Hematopoietic multipotent progenitor cell treated with erythropoietin and hydrocortisone succinate and interleukin-3 and kit ligand, for 4 days (in vitro differentiated cells): ENCODE measurements at places on chromosomes 6 and 20.

GRCh38 chr6:28371280-28371679 is 21.5 kb downstream of the ZKSCAN3 start:
- no peak for DNase-seq

DNA sequence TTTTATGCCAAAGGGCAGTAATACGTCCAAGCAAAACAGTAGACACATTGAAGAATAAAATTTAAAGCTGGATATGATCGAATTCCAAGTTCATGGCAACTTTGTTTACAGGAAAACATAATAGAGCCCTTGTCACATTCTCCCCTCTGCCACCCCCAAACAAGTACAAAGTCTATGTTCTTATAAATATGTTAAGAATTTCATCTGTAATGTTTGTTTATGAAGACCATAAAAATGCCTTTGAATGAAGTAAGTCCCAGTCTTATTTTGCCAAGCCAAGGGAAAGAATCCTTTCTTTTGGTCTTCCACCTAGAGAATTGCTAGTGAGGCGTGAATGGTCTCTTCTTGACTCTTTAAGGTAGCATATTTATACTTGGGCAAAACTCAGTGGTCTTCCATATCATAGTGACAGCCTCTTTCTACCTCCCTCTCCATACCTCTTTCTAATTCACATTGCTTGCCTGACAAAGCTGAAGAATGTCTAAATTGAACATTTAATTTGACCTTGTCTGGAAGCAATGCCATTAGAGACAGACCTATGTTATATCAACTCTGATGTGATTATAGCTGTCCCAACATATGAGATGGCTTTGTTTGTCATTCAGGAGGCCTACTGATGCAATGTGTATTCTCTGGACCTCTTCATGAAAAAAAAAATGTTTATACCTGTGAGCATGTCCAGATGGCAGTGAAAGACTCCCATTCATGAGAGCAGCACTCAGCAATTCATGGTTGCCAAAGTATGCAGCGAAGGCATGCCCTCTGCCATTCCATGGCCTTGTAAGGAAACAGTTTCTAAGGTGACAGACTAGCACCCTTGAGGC is 70.6 kb upstream of the CCN2 start:
- DNase-seq: no peak

DNA sequence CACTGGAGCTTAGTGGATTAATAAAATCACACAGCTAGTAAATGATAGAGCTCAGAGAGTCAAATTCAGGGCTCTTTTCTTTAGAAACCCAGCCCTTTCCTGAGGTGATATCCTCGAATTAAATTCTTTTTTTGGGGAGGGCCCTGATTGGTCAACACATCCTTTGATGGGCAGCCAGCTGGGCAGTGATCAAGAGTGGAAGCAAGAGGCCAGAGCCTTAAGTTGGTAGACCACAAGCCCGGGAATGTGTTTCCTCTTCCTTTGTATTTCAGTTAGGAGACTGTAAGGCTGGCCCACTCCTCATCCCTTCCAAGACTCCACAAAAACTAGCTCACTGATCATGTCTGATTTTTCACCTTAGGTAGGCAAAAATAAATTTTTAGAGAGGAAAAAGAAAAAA is 640.5 kb downstream of the DHX35 start:
- no peak for DNase-seq

- no peak for DNase-seq
These were observed 5.9 kb downstream of the PXDC1 start for GRCh38 chr6:3745566-3746118.

GRCh38 chr6:106254636-106255035 is 70.9 kb downstream of the ATG5 start:
- no peak for DNase-seq

DNA sequence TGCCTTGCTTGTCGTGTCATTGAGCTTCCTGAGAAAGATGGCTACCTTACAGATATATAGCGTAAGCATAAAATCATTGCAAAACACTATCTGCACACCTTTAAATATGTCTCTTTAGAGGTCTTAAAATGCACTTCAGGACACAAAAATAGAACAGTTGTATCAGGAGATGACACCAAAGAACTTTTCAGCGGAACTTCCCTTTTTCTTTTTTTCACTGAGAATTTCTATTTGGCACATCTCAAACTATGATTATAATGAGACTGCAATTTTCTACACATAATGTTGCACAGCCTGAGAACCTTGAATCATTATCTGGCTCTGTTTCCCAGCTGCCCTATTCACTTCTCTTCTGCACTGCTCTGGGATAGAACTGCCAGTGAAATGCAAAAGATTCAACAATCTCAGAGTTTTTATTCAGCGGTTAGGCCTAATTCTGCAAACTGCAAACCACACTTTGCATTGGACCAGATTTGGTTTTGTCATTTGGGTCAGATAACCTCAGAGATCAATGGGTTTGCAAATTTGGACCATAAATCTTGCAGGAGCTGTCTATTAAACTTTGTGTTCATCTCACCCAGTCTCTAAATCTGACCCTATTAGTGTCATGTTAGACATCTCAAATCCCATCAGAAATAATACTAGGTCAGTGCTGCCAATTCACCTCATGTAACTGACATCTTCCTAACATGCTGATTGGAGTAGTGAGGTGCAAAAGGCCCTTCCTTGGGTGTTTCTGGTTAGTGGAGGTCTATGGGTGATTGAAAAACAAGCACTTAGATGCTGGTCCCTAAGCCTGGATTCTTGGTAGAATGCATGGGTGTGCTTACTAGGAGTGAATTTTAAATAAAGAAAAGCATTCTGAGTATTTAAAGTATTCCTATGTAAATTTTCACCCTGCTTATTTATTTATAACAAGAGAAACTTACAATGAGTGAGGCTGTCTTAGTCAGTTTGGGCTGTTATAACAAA is 382.7 kb downstream of the UTRN start:
- DNase-seq: peak; percentile 50

GRCh38 chr6:149127212-149127611 is 190.3 kb upstream of the TAB2 start:
- DNase-seq: no peak

DNA sequence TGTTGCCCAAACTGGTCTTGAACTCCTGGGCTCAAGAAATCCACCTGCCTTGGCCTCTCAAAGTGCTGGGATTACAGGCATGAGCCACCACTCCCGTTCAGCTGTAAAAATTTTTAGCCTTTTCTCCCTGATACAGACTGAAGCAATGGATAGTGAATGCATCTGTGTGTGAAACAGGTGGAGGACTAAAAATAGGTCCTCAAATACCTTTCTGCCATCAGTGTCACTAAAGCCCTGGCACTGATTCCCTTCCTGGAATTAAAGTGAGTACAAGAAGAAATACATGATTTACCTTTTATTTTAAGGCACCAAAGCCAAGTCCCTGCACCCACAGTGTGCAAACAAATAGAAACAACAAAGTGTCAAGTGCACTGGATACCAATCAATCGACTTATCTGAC is 25.1 kb downstream of the TULP4 start:
- no peak for DNase-seq

DNA sequence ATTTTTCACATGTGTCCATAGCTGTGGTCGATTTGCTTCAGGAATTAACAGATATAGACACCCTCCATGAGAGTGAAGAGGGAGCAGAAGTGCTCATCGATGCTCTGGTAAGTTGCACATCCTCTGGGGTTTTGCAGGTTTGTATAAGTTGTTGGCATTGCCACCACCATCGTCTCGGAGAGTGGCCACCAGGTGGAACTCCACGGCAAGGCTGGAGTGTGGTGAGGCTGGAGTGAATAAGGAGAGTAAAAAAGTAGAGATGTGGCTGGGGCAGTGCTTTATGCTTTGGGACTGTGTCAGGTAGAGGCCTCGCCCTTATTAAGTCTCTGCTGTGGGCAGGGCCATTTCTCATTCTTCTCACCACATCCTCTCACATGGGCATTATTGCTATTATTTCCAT is 63.7 kb downstream of the CTNNBL1 start:
- no peak for DNase-seq
